ENCODE measurements at places on chromosomes 1 and 21.
A peak's percentile ranks its signal among the peaks of the same experiment; 100 is the strongest.

- DNase-seq, result no peak
These were observed 129.0 kb downstream of the APP start for GRCh38 chr21:26041431-26042180.

- no peak for DNase-seq
These were observed 7.9 kb upstream of the ERO1B start for GRCh38 chr1:236289492-236290131.

DNA sequence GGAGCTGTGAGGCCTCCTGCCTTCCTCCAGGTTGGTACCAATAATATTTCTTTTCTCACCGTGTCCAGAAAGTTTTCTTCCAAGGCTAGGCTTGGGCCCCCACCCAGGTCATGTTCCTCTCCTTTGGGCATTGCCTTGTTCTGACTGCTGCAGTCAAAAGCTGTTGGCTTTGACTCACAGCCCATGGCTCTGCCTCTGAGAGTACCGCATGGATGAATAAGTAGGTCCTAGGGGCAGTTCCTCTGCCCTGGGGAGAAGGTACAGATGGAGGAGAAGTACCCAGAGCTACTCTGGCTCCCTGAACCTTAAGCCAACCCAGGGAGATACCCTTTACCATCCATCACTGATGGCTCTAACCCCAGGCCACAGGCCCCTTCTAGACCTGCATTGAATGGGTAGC lies 115.0 kb downstream of the NAV1 start:
- no peak for DNase-seq

- no peak for DNase-seq
These were observed 246.3 kb downstream of the FGGY start for GRCh38 chr1:59543211-59543668.

- DNase-seq, result peak; percentile 33
These were observed 7.3 kb downstream of the CD244 start for GRCh38 chr1:160855181-160855981.

DNA sequence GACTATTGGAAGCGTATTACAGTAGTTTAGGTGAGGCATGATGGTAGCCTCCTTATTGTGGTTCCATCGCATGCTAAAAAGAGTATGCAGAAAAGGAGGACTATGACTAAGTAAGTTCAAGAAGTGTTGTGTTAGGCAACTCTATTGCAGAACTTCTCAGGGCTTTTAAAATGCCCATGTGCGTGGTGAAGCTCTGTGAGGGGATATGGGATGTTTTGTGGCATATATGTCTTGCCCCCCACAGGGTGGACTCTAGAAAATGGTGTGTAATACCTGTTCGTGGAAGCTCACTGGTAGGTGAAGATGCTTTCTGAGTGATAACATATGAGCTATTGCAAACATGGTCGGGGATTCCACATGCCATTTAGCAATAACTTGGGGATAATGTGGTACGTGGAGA lies 31.7 kb downstream of the MAN1A2 start:
- DNase-seq, result no peak

DNA sequence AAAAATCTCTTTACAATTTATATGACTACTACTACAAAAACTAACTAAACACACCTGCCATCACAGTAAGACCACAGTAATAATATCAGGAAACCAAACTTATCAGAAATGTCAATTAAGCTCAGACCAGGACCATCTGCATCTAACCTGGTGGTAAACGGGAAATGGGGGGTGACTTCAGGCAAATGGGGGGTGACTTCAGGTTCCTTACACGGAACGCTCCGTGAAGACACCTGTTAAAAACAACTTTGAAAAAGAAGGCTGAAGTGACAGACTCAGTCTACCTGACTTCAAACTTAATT lies 15.8 kb downstream of the PRDM15 start:
- DNase-seq, result no peak

- no peak for DNase-seq
These were observed 13.9 kb downstream of the UBIAD1 start for GRCh38 chr1:11286735-11287410.

- DNase-seq, result no peak
These were observed 6.4 kb upstream of the TNFRSF25 start for GRCh38 chr1:6472391-6472790.

DNA sequence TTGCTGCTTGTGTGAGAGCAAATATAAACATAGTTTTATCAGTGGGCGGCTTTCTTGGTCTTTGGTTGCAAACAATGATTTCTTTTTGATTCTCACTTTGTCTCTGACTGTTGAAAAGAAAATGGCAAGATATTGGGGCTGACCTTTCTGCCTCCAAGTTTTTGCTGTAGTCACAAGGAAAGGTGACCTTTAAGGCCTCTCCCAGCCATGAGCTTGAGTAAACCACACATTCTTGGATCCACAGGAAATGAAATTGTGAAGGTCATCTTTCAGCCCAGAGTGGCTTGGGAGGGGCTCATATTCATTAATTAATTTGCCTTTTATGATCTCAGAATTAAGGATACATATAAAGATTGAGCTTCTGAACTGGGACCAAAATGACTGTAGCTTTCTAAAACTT lies 241.6 kb downstream of the BACH1 start:
- DNase-seq, result no peak

GRCh38 chr1:35171579-35171978 lies 21.4 kb downstream of the SFPQ start:
- no peak for DNase-seq

DNA sequence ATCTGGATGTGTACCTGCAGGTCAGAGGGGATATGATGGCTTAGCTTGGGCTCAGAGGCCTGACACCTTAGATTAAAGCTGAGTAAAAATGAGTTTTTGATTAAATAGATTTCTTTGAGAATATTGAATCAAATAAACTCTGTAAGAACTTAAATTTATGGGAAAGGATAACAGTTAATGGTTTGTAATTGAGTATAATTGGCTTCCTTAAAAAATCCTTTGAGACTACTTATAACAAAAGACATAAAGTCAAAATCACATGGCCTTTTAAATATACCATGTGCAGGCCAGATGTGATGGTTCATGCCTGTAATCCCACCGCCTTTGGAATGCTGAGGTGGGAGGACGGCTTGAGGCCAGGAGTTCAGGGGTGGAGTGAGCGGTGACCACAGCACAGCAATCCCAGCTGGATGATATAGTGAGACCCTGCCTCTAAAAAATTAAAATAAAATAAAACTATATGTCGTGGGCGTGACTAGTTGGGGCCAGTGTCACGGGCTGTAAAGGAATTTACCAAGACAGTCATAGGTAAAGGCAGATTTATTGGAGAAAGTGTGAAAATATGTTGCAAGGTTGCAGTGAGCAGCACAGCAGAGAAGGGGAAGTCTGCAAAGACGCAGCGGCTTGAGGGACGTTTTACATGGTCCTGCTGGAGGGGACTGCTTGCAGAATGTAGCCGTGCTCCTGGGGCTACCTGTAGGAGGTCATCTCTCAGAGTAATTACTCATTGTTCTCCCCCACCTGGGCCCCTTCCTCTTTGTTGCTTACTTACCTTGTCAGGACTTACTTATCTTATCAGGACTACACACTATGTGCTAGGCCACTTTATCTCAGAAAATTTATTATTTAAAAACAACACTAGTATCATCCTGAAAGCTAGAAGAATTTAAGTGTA lies 122.3 kb downstream of the ZMYM4 start:
- DNase-seq, result no peak

- DNase-seq, result no peak
These were observed 633.2 kb upstream of the NEGR1 start for GRCh38 chr1:72915581-72915980.

- no peak for DNase-seq
These were observed 69.2 kb upstream of the GJA8 start for GRCh38 chr1:147833231-147833860.

DNA sequence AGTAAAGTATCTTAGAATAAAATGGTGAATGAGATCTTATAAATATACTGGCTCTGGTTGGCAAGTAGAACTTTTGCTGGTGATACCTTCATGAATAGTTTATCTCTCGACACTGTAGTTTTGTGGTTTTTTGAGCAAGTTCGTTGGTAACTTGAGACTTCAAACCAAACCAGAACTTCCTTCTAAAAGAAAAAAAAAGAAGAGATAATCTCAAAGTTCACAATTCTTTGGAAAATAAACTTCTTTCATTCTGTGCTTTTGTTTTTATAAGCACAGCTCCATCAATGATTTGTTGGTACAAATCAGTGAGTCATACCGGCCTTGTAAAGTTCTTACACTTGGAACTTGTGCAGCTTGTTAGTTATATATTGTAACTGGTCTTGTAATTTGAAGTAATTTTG lies 2.3 kb downstream of the HIPK1 start:
- DNase-seq, result peak; percentile 24

GRCh38 chr1:204520834-204521709 lies 4.9 kb downstream of the MDM4 start:
- DNase-seq, result peak; percentile 62

DNA sequence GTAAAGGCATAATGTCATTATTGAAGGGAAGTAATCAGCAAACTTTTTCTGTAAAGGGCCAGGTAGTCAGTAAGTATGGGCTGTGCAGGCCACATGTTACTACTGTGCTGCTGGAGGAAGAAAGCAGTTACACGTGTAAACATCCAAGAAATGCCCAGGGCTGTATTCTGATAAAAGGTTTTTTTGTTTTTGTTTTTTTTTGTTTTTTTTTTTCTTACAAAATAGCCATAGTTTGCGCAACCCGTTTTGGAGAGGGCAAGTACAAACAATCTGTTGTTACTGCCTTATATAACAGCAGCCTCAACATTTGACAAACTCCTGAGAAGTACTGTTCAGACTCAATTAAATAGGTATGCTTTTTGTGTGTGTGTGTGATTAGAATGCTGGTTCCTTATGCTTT lies 26.7 kb upstream of the MTMR11 start:
- DNase-seq, result no peak

DNA sequence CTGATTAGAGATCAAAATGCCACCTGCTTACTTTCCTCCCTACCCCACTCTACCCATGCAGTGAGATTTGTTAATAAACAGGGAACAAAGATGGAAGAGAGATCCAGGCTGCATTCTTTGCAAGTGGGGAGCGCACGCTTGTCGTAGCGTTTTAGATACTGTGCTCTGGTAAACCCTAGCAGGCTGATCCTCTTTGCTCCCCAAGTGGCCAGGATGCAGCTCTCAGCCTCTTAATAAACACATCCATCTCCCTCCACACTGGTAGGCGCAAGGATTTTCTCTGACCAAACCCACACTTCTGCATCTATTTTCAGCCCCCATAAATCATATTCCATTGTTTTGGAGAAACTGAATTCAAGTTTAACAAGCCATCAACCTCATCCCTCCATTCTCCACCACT lies 2.9 kb downstream of the PGBD5 start:
- no peak for DNase-seq

GRCh38 chr1:212700223-212700891 lies 717 bp upstream of the BATF3 start:
- peak; percentile 22 for DNase-seq

- DNase-seq, result no peak
These were observed 16.0 kb upstream of the ARHGEF10L start for GRCh38 chr1:17523321-17524041.

- no peak for DNase-seq
These were observed 90.5 kb downstream of the CDC42BPA start for GRCh38 chr1:227227761-227228160.

DNA sequence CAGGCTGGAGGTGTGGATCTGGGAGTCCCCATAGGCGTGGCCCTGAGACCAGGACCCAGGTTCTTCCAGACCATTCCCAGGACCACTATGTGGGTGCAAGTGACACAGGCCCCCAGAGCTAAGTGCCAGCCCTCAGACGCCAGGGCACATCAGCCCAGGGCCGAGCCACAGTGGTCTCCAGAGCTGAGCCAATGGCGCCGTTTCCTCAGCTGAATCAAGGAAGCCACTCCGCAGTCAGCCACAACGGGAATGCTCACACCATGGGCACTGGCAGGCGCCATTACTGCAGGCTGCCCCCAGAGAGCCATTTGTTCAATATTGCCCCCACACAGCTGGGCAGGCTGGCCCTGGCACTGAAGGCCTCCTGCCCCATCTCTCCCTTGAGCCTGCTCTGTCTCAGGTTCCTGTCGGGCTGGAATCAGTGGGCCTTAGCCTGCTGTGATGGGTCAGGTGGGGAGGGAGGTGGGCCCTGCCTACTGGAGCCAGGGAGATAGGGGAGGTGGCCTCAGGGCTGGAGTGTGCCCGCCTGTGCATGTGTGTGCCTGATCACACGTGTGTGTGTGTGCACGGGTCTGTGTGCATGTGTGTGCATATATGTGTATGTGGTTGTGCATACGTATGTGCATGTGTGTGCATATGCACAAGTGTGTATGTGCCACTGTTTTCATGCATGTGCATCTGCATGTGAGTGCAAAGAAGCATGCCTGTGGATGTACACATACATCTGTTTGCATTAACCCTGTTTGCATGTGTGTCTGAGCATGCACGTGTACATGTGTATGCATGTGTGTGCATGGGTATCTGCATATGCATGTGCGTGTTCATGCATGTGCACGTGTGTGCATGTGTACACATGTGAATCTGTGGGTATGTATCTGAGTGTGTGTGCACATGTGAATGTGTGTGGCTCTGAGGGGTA lies 6.1 kb downstream of the GJC2 start:
- no peak for DNase-seq

DNA sequence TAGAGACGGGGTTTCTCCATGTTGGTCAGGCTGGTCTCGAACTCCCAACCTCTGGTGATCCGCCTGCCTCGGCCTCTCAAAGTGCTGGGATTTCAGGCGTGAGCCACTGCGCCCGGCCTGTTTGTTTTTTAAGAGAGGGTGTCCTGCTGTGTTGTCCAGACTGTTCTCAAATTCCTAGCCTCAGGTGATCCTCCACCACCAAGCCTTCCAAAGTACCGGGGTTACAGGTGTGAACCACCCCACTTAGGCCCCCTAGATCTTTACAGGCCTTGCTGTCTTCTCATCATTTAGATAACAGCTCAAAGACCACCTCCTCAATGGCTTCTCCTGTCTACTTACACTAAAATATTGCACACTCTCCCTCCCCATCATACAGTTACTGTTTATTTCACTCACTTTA lies 6.3 kb downstream of the SESN2 start:
- DNase-seq, result no peak

DNA sequence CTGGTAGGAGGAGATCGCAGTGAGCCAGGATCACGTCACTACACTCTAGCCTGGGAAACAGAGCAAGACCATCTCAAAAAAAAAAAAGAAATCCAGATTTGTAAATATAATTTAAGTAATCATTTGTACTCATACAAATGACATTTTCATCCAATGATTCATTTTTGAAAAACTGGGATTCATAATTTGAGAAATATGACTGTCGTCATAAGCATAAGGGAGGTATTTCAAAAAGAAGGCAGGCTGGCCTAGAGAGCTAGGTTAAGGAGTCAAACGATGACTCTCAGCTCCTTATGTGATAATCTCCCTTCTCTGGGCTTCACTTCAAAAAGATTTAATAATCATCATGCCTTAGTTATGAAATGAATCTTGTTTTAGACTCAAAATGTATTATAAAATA lies 2.3 kb downstream of the GART start:
- no peak for DNase-seq

DNA sequence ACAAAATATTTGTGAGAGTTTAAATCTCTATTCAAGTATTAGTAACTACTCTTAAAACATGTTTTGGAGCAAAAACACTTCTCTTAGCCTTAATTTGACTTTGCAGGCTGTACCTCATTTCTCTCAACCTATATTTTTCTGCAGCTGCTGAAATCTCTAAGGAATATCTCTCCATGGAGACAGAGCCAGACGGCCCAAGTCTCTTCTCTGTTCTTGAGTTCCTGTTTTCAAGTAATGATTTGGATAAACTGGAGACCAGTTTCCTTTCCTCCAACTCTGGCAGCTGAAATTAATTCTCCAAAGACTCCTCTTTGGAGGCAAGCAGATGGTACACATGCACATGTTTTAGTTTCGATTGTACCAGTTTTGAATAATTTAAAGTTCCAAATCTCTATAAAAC lies 659.7 kb upstream of the NEGR1 start:
- DNase-seq, result no peak

GRCh38 chr1:217211486-217211885 lies 419.4 kb downstream of the GPATCH2 start:
- DNase-seq, result no peak
